Activated CD8-positive, alpha-beta memory T cell treated with anti-CD3 and anti-CD28 coated beads for 36 hours (primary cell): ENCODE measurements at places on chromosomes 7 and 10. TPM values are rescaled to one million over a fixed set of nuclear protein-coding genes. Genes with fewer than 3 reads are reported as not detected.

SAMD9 gene
- total RNA-seq: 7.8 TPM

TMEM26 gene
- total RNA-seq: not detected

POU6F2 gene
- not detected for total RNA-seq

PRPS1L1 gene
- total RNA-seq: not detected

AKR1C4 gene
- not detected for total RNA-seq

UFSP1 gene
- total RNA-seq: 3.0 TPM

HEPACAM2 gene
- not detected for total RNA-seq

TMEM176B gene
- total RNA-seq: not detected

RINT1 gene
- 29.7 TPM for total RNA-seq

ARHGEF35 gene
- total RNA-seq: 4.8 TPM

RBM20 gene
- 0.15 TPM for total RNA-seq

PIP gene
- not detected for total RNA-seq

PAX4 gene
- not detected for total RNA-seq

GOLGA7B gene
- total RNA-seq: 0.25 TPM

FRMD4A gene
- total RNA-seq: 5.2 TPM

NEUROD6 gene
- not detected for total RNA-seq

CLEC5A gene
- not detected for total RNA-seq
